Activated T-helper 1 cell treated with anti-CD3 and anti-CD28 coated beads, Interleukin-2, amount 50 U/mL, for 16 hours (primary cell): ENCODE measurements at places on chromosomes 6 and 20.

GRCh38 chr6:111952274-111952673, 79.0 kb upstream of the FYN start:
- no peak for DNase-seq

GRCh38 chr20:25038591-25039015, 19.3 kb downstream of the ACSS1 start:
- DNase-seq = no peak

DNA sequence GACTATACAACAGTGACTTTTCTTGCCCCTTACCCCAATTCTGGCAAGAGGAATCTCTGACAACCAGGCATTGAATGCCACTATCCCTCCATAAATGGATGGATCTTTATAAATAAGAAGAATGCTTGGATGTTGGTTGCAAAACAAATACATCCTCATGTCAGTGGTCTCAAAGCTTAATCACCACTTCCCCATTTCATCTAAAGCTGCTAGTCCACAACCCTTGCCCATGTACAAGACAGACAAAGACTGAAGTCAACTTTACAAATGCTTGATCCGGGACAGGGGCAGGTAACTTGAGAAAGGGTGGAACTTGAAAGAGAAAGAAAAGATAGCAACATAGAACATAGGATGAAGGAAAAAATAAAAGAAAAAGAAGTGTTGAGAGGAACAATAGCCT, 540.5 kb upstream of the NOX3 start:
- no peak for DNase-seq

GRCh38 chr20:12012241-12013222, 94.8 kb downstream of the BTBD3 start:
- DNase-seq = no peak

- DNase-seq = no peak
Observed at GRCh38 chr6:68726337-68726736, 91.3 kb downstream of the ADGRB3 start.

GRCh38 chr20:50309280-50309763, 118.7 kb downstream of the CEBPB start:
- DNase-seq = no peak

DNA sequence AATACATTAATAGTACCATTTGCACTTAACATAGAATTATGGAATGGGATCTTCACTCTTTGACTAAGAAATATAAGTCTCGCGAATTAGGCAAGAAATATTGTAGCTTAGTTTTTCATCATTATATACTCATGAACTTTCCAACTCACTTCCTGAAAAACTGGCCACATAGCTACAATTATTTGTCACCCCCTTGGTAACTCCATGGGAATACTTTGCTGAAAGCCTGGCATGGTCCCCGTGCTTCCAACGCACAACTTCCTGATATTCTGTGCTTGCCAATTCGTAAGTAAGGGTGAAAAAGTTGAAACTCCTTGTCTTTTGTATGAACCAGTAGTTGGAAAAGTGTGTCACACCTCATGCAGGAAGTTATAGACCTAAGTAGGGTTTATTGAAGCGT, 23.7 kb upstream of the HLA-DQA1 start:
- no peak for DNase-seq

DNA sequence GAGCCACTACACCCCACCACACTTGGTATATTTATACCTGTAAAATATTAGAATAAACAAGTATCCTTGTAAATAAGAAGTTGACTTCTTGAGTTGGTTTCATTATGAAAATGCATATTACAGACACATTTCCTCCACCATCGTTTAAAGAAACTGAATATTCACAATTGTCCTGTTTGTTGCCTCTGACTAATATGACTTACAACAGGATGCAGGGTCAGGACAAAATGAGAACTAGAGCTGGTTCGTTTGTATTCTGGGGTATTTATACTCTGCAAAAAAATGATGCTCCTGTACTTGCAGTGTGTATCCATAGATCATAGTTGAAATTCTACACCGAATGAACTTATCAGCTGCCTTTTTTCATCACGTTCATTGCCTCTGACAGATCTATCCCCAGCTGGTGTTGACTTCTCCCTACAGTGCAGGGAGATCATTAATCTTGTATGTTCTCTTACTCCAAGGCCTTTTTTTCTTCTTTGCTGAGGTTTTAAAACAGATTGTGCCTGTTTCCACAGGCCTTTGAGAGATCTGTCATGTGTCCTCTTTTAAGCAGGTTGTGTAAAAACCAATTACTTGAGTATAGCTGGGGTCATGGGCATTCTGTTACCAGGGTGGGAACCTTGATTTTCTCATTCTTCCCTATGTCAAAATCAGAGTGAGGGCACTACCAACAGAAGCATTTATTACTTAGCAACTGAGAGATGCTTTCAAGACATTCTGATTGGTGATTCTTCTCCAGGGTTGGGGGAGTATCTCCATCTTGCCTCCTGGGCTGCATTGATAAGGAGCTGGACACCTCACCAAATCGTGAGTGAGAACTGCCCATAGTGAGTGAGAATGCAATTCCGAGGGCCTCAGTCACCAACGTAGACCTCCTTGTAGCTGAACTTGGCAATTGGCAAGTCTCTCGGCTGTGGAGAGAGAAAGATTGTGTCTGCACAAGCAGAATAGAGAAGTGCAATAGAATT, 78.8 kb upstream of the CD83 start:
- DNase-seq = no peak

DNA sequence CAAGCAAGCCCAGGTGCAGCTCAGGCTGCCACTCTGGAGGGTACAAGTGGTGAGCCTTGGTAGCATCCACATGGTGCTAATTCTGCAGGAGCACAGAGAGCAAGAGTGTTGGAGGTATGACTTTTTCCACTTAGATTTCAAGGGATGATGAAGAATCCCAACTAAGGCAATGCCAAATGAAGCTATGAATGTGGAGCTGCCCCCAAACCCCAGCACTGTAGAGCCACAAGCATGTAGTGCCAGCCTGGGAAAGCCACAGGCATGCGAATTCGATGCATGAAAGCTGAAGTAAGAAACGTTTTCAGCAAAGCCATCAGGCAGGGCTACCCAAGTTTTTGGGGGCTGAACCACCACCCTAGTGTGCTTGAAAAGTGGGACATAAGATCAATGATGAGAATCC, 251.1 kb downstream of the HAO1 start:
- no peak for DNase-seq

- DNase-seq = no peak
Observed at GRCh38 chr6:28811873-28812272, 111.9 kb downstream of the TRIM27 start.

DNA sequence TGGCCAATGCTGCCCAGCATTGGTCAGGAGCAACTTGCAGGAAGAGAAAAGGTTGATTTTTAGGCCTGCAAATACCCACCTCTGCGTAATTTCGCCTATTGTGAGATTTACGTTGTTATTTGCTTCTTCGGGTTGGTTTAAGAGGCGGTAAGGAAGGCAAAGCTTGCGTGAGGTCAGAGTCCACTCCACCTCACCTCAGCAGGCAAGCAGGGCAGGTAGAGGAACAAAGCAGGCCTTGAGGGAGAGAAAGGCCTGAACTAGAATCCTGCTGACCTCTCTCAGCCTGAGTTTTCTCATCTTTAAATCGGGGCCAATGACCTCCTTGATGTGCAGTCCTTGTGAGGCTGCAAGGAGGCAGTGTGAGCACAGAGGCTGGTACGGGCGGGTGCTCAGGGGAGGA, 239.1 kb downstream of the CDC5L start:
- DNase-seq = no peak

- no peak for DNase-seq
Observed at GRCh38 chr6:34684364-34684763, 12.2 kb downstream of the ILRUN start.

- DNase-seq = no peak
Observed at GRCh38 chr6:113564371-113565171, 292.6 kb upstream of the MARCKS start.

GRCh38 chr20:53208110-53208832, 236.1 kb downstream of the TSHZ2 start:
- no peak for DNase-seq

DNA sequence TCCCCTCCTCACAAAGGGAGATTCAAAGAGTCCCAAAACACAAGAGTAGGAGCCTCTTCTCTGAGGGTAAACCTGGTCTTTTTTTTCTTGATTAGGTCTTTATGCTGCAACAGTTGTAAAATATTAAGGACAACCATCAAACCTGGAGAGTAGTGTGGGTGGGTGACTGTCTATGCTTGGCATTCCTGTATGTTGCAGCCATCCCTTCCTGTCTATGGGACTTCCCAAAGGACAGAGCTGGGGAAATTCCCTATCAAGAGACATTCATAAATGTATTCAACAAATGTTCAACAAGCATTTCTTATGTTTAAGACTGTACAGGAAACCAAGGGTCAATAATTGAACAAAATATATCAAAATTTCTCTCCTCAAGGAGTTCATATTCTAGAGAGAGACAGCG, 5.5 kb downstream of the BTN2A2 start:
- no peak for DNase-seq

GRCh38 chr20:13331536-13331935, 110.5 kb downstream of the ISM1 start:
- DNase-seq = no peak

GRCh38 chr6:111624401-111625098, 18.9 kb upstream of the TRAF3IP2 start:
- no peak for DNase-seq

DNA sequence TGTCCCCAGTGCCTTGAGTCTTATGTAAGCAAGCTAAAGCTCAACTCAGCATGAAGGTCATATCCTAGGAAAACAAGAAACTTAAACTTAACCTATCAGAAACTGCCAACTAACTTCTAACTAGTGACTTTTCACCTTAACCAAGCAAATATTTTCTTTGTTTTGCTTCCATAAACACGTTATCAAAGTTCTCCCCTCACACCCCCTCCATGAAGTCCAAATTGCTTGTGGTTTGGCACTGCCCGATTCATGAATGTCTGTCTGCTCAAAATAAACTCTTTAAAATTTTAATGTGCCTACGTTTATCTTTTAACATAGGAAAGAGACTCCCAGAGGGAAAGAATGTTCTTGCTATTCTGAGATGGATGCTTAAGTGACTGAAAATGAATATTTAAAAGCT, 34.9 kb downstream of the GSTA2 start:
- DNase-seq = no peak

GRCh38 chr20:4082406-4083097, 67.2 kb upstream of the RNF24 start:
- DNase-seq = no peak

GRCh38 chr20:43963872-43964791, 49.5 kb downstream of the TOX2 start:
- DNase-seq = no peak
